ENCODE measurements at places on chromosomes 4 and X.

GRCh38 chr4:178240891-178241290 is 798.7 kb upstream of the AGA start:
- peaks cover 20% of the 10 kb centered on the region for H3K36me3 ChIP-seq
- H3K4me3 ChIP-seq: no peak overlapping the region
- no peaks in the 10 kb centered on the region for H3K4me1 ChIP-seq
- no peaks in the 10 kb centered on the region for H3K27me3 ChIP-seq
- DNase-seq: no peak
- H3K27ac ChIP-seq: no peak overlapping the region

DNA sequence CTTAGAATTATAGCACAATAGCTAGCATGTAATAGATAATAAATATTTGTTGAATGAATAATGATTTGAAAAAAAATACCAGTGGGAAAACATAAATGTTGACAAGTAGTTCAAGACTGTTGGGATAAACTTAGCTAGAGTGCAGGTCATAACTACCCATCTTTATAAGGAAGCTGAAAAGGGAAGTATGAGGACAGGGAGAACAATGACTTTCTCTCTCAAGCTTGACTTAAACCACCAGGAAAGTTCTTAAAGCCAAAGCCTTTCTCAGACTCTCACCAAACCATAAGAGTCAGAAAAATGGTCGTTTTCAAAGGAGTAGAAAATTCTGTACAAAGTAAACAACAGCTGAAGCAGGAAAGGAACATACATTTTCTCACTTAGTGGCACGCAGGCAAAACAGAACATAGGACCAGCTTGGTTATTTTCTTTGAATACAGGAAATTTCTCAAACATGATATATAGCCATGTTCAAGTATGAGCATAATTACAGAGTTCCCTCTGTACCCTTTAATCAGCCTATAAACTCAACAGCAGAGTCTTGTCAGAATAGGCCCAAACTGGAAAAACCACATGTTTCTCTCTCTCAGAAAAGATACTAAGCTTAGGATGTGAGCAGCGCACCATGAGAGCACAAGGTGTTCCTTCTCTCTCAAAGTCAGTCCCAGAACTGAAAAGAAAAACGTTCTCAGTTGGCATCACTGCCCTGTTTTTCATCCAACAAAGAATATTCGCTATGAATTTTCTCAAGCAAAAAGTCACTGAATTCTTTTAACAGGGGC is 28.7 kb downstream of the MAPK10 start:
- no peaks in the 10 kb centered on the region for H3K4me1 ChIP-seq
- no peak overlapping the region for H3K27ac ChIP-seq
- H3K27me3 ChIP-seq: no peaks in the 10 kb centered on the region
- no peaks in the 10 kb centered on the region for H3K36me3 ChIP-seq

- DNase-seq: no peak
- H3K36me3 ChIP-seq: no peaks in the 10 kb centered on the region
- H3K27me3 ChIP-seq: no peaks in the 10 kb centered on the region
- no peaks in the 10 kb centered on the region for H3K4me1 ChIP-seq
Measured at GRCh38 chrX:31331015-31331414, 259.2 kb upstream of the FTHL17 start.

DNA sequence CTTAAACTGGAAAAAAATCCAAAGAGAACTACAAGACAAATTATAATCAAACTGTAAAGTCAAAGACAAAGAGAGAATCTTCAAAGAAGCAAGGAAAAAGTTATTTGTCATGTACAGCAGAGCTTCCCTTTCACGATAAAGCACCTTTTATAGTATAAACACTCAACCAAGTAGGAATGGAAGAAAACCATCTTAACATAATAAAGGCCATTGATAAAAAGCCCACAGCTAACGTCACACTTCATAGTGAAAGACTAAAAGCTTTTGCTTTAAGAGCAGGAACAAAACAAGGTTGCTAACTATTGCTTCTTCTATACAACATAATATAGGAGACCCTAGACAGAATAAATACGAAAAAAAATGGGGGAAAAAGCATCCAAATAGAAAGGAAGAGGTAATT is 595.7 kb upstream of the POU3F4 start:
- peaks cover 16% of the 10 kb centered on the region for H3K4me1 ChIP-seq
- H3K27ac ChIP-seq: peak overlapping the region; percentile 84
- no peak overlapping the region for H3K4me3 ChIP-seq

- peaks cover 5% of the 10 kb centered on the region for H3K4me1 ChIP-seq
- H3K27me3 ChIP-seq: no peaks in the 10 kb centered on the region
- no peaks in the 10 kb centered on the region for H3K36me3 ChIP-seq
- DNase-seq: no peak
Measured at GRCh38 chrX:111041018-111041462, 55.0 kb upstream of the PAK3 start.
